ENCODE measurements at places on chromosomes 7 and 10. TPM values are rescaled to one million over a fixed set of nuclear protein-coding genes. Genes with fewer than 3 reads are reported as not detected.

Gene NYAP1
- 1.9 TPM for total RNA-seq

Gene C10orf67
- total RNA-seq = 0.15 TPM

- DNase-seq = no peak
Observed at GRCh38 chr10:63760034-63760707, 239.0 kb downstream of the REEP3 start.

Gene PIP
- total RNA-seq = not detected

DNA sequence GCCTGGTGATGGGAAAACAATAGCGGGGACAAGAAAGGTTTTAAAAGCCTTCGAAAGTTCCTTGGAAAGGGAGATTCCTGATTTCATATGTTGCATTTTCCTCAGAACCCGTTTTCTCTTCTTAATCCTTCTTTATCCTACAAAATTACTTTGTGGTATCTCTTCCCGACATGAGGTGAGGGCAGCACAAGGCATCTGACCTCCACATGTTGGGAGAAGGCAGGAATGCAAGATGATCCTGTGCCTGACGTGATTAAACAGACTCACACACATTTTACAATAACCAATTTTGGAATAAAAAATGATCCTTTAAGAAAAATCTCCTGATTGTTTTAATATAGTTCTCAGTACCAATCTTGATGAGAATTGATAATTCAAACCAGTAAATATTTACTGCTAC, 153.3 kb upstream of the MKLN1 start:
- DNase-seq = no peak

GRCh38 chr7:66638309-66639099, 9.8 kb downstream of the KCTD7 start:
- no peak for DNase-seq

Gene CALHM3
- 4.1 TPM for total RNA-seq

Gene ANKRD30A
- total RNA-seq = 0.12 TPM

DNA sequence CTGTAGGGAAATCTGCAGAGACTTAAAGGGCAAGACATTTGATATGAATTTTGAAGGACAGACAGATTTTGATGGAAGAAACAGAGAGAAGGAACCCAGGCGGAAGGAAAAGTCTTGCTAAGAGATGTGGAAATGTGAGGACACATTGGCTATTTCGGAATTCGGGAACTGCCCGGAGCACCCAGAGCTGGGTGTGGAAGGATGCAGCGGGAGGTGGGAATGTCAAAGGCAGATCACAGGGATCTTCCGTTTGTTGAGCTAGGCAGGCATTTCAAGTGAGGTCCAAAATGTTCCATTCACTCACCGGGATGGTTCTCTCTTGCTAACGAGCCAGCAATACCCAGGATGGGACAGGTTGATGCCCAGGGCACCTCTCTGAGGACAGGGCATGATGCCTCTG, 87.2 kb upstream of the CTBP2 start:
- no peak for DNase-seq

DNA sequence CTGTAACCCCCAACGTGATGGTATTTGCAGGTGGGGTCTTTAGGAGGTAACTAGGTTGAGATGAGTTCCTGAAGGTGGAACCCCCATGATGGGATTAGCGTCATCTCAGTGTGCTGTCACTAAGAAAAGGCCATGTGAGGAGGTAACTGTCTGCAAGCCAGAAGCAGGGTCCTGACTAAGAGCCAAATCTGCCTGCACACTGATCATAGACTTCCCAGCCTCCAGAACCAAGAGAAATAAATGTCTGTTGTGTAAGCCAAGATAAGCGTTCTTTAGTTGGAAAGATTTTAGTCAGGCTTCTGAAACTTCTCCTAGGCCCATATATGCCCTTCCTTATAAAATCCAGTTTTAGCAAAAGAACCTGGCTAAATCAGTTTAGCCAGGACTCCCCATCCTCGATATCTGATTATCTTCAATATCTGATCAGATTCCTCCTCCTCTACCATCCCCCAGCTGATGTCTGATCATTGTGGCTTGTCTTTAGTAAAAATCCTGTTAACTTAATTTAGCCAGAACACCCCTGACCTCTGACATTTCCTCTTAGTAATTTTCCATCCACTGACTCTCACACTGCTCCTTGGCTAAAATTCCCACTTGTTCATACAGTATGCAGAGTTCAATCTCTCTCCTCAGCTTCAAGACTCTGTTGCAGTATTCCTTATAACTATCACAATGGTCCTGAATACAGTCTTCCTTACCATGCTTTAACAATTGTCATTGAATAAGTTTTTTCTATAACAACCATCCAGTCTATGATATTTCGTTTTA, 835.4 kb upstream of the PHF14 start:
- no peak for DNase-seq

Gene CLDN4
- total RNA-seq = 724 TPM

- DNase-seq = no peak
Observed at GRCh38 chr7:69359003-69359700, 239.1 kb upstream of the AUTS2 start.

DNA sequence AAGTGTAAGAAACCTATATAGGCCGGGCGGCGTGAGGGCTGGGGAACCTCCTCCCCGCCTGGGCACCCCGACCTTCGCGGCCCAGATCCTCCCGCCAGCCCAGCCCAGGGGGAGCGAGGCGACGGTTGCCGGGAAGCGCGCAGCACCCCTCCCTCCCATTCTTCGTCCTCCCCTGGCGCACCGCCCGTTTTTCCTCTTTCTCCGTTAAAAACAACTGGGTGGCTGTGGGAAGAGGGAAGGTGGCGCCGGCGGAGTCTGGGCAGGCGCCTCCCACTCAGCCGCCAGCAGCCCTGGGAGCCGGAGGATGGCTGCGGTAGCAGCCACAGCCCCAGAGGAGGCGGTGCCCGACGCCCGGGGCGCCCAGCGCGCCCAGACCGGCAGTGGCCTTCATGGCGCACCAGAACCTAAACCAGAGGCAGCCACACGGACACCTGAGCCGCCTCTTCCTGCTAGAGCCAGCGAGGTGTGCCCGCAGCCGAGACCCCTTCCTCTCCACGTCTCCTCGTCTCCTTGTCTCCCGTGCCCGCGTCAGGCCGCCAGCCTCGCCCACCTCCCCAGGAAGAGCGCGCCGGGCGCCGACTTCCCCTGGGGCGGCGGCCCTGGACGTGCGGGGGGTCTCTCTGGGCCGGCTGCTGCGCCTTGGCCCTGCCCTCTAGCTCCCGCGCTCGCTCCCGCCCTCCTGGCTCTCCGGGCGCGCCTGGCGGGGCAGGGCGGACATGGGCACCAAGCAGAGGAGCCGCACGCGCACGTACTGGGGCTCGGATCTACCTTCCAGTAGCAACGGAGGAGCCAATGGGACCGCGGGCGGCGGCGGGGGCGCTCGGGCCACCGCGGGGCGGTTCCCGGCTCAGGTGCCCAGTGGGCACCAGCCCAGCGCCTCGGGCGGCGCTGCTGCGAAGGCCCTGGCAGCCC, 32.8 kb upstream of the SFTPD start:
- peak; percentile 97 for DNase-seq

Gene ASB10
- not detected for total RNA-seq

Gene SUN3
- not detected for total RNA-seq

DNA sequence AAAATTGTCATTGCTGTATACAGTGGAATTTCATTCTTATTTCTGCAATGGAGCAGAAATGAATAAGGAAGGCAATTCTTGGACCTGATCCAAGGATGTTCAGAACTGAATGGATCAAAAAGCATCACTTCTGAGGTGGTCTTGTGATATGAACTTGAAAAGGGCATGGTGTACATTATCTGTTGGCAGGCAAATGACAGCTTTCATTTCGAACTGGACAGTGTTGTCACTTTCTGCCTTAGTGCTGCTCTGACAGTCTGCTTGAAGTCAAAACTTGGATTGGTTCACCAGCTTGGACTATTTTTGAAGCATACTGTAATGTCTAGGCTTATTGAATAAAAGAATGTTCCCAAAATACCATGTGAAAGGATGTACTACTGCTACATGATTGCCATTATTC, 52.0 kb downstream of the VCL start:
- no peak for DNase-seq

Gene HOXA5
- total RNA-seq = 7.5 TPM

GRCh38 chr10:122374859-122375678, 561 bp downstream of the PLEKHA1 start:
- DNase-seq = peak; percentile 41

Gene VWA2
- not detected for total RNA-seq

GRCh38 chr10:123145542-123146012, 2.4 kb upstream of the HMX2 start:
- no peak for DNase-seq

GRCh38 chr7:33601884-33602283, 303.5 kb upstream of the BMPER start:
- DNase-seq = no peak

GRCh38 chr7:51633596-51633995, 317.0 kb upstream of the COBL start:
- no peak for DNase-seq

DNA sequence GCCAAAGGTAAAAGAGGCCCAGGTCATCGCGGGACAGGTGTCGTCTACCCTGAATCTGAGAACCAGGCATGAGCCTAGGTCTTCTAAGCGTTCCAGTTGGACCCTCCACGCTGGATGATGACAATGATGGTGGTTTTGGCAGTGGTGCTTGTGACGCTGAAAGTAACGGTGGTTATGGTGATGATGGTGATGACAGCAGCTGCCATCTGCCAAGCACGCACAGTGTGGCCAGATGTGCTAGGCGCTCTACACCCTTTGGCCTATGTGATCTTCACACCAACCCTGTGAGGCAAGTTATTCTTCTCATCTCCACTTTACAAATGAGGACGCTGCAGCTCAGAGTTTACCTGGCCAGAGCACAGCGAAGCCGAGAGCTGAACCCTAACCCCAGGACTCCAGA, 93.9 kb downstream of the FAM53B start:
- DNase-seq = no peak

- no peak for DNase-seq
Observed at GRCh38 chr7:123327661-123328060, 127.9 kb upstream of the SLC13A1 start.

Gene GDF2
- total RNA-seq = not detected

Gene FGFBP3
- 0.69 TPM for total RNA-seq

DNA sequence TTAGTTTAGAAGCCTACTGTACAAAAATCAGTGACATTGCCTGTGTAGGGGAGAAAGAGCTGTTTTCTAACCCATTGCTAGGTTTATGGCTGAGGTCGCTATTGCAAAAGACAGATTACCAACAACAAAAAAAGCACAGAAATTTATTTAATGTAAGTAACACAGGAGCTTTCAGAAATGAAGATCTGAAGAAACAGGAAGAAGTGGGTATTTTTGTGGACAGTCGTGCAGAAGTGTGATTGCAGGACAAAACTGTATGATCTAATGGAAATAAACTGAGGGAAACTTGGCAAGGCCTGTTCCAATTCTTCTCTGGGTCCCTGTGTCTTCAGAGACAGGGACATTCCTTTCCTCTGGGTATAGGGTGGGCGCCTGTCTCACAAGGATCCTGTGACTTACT, 87.4 kb downstream of the APBB1IP start:
- no peak for DNase-seq

DNA sequence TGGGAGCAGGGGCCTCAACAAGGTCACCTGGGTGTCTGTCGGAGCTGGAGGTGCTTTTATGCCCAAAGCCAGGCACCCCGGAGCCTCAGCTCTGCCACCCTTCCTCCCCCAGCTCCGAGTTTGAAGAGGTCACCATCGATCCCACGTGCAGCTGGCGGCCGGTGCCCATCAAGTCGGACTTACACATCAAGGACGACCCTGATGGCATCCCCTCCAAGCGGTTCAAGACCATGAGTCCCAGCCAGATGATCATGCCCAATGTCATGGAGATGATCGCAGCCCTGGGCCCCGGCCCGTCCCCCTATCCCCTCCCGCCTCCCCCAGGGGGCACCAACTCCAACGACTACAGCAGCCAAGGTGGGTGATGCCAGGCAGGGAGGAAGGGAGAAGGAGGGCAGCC, 41.3 kb upstream of the PPIF start:
- DNase-seq = no peak

Gene KAT6B
- total RNA-seq = 94.5 TPM

DNA sequence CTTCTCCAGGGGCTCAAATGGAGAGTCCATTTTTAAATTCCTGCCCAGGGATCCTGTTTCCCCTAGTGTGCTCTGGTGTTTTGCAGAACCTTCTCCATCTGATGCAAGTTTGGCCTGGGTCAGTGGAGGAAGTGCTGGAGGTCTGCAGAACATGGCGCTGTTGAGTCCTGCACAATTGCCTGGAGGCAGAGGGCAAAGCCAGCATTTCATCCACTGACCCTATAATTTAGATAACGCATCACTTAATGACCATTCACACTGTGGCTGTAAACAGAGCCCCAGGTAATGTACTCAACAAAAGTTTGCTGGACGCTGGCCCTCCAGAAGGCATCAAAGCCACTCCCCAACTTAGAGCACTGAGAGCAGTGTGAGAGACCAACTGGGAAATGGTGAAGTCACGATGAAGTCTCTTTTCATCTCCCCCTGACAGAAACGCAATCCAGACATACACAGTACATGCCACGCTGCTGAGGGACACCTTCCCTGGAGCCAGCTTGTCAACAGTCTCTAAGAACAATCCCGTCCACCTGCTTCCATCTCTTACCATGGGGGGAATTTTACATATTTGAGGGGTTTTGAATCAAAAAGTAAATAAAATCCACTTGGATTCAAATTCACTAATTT, 13.4 kb downstream of the C10orf71 start:
- DNase-seq = no peak

DNA sequence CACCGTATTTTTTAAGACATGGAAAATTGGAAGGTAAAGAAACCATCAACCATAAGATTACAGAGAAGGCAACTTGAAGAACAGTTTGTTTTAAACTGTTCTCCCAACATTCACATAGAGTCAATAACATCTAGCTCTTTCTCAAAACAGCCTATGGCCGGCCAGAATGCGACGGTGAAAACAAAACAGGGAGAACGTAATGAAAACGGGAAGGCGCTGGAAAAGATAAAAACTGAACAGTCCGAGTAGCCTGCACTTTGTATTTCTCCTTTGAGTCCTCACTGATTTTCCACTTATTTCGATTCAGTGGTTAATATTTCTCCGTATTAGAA, 637 bp downstream of the MICU1 start:
- DNase-seq = no peak

GRCh38 chr10:45649296-45649695, 23.3 kb downstream of the ZFAND4 start:
- DNase-seq = no peak

DNA sequence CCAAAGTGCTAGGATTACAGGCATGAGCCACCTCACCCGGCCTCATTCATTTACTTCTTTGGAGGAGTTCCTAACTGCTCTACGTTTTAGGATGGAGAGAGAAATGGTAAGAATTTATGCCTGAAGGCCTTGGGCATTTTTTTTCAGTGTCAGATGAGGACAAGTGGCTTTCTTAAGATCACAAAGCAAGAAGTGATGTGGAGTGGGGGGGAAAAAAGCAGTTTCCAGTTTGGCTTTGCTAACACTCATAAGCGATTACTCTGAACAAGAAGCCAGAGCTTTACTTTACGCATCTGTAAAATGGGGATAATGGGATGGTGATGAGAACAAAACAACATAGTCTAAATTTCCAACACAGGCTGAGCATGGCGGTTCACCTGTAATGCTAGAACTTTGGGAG, 2.6 kb upstream of the PPIA start:
- no peak for DNase-seq

- DNase-seq = no peak
Observed at GRCh38 chr10:48625826-48626134, 20.9 kb upstream of the ARHGAP22 start.

All from PC-3 (cell line).